ENCODE measurements at places on chromosomes 16 and 17.

DNA sequence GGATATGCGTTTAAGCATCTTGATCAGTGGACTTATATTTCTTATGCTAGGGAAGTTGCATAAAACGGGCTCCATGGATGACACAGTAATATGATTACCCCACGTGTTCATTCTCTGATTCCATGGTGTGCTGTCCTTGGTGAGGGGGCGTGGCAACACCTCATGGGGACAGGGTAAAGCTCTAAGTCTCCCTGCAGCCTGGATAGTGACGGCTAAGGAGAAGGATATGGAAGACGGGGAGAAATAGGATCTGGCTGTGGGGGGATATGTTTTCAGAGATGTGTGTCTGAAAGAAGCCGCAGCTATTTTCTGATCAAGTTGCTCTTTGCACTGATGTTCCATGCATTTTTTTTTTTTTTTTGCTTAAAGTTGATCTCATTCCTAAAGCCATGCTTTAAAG lies 84.3 kb downstream of the MARCHF10 start:
- DNase-seq, result no peak

- DNase-seq, result no peak
These were observed 183.5 kb downstream of the SEC14L1 start for GRCh38 chr17:77324227-77324626.

DNA sequence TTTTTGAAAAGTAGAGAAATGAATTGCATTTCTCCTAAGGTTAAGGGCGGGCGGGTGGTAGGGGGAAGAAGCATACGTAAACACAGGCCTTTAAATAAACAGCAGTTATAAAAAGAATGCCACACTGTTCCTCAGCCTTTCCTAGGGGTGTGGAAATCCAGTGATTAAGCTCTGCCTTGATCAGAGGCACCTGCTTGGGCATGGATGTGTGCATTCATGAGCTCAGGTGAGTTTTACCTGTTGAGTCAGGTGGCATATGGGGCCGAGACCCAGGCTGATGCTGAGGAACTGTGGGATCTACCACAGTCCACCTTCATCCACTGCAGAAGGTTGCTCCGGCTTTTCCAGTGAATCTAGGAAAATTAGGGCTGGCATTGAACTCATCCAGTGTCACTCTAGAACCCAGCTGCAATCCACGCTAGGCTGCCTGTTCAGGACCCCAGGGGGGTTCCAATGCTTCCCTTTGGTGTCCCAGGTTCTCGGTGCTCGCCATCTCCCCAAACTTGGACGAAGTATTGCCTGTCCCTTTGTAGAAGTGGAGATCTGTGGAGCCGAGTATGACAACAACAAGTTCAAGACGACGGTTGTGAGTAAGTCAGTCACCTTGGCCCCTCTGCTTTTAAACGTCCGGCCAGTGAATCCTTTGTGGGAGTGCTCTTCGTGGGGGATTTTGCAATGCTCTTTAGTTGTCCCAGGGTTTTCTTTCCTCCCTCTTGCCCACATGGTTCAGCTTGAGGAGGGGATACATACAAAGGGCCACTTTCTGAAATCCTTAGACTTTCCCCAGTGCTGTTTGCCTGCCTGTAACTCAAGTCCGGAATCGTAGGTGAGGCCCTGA lies 72.7 kb downstream of the SDR42E1 start:
- DNase-seq, result no peak

DNA sequence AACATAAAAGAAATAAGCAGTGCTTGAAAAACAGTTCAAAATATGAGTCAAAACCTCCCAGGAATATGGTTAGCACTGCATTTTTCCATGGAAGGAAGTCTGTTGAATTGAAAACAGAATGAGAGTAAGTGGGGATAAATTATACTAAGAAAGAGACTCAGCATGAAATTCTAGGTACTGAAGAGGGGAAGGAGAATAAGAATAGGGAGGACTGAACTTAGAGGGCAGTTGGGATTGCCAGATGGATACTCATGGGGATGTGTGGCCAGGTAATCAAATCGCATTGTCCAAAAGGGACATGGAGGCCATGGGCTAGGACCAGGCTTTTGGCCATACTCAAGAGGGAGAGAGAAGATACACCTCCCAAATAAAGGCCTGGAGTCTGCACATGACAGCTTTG lies 247.9 kb downstream of the CDH13 start:
- no peak for DNase-seq

GRCh38 chr16:17914168-17914567 lies 422.4 kb downstream of the NPIPA8 start:
- no peak for DNase-seq

GRCh38 chr17:60665602-60666001 lies 12.0 kb upstream of the BCAS3 start:
- DNase-seq, result no peak

- no peak for DNase-seq
These were observed 16.7 kb upstream of the MTMR4 start for GRCh38 chr17:58531122-58531521.

GRCh38 chr16:68715471-68715870 lies 21.6 kb upstream of the CDH1 start:
- DNase-seq, result no peak

- no peak for DNase-seq
These were observed 20.1 kb upstream of the ALDH3A1 start for GRCh38 chr17:19768046-19768782.

DNA sequence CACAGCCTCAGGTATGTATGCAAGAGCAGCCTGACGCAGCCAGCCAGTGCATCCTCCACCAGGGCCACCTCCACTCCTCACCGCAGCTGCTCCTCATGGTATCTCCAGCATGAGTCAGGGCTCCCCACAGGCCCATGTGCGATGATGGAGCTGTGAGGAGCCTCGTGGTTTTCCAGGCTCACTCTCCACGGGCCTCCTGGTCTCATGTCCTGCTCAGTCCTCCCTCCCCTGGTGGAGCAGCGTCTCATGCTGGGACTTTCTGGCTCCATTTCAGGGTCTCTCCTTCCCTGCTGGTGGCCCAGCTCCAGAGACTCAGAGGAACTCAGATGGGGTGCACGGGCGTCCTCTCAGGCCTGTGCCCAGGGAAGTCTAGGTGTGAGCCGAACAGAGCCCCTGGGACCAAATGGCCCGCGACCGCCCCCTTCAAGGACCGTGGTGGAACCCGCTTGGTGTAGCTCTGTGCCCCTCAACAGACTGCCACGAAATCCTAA lies 70.4 kb downstream of the METRNL start:
- no peak for DNase-seq

GRCh38 chr17:8056976-8057625 lies 18.2 kb downstream of the ALOX15B start:
- no peak for DNase-seq

- DNase-seq, result peak; percentile 88
These were observed 24.2 kb downstream of the KLHL36 start for GRCh38 chr16:84672276-84673202.

DNA sequence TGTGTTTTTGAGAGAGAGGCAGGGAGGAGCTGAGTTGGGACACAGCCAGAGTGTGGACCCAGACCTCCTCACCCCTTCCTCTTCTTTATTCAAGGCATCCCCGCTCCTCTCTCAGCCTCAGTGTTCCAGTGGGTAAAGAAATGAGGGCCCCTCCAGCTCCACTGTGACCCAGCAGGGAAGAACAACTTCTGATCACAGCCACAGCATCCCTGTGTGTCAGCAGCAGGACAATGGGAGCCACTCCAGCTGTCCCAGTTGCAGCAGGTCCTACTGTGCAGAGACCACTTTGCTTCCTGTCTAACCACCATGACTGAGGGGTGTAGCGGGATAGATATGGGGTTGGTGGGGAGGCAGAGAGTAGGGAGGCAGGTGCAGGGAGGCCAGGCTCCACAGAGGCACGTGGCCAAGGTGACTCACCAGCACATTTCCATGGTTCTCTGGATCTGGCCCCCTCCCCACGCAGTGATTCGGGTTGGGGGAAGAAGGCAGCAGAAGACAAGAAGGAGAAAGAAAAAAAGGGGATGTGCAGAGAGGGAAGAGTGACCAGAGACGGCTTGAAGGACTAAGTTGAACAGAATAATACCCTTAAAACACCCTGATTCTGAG lies 24.5 kb downstream of the PIK3R5 start:
- peak; percentile 59 for DNase-seq

DNA sequence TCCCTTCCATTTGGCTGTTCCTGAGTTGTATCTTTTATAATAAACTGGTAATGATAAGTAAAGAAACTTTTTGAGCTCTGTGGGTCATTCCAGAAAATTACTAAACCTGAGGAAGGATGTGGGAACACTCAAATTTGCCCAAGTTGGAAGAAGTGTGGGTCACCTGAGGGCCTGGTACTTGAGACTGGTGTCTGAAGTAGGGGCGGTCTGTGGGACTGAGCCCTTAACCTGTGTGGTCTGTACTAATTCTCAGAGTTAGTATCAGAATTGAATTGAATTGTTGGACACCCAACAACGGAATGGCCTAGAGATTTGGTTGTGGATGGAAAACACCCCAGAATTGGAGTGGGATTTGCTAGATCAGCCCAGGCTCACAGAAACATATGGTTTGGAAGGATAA lies 43.1 kb downstream of the IKZF3 start:
- no peak for DNase-seq

DNA sequence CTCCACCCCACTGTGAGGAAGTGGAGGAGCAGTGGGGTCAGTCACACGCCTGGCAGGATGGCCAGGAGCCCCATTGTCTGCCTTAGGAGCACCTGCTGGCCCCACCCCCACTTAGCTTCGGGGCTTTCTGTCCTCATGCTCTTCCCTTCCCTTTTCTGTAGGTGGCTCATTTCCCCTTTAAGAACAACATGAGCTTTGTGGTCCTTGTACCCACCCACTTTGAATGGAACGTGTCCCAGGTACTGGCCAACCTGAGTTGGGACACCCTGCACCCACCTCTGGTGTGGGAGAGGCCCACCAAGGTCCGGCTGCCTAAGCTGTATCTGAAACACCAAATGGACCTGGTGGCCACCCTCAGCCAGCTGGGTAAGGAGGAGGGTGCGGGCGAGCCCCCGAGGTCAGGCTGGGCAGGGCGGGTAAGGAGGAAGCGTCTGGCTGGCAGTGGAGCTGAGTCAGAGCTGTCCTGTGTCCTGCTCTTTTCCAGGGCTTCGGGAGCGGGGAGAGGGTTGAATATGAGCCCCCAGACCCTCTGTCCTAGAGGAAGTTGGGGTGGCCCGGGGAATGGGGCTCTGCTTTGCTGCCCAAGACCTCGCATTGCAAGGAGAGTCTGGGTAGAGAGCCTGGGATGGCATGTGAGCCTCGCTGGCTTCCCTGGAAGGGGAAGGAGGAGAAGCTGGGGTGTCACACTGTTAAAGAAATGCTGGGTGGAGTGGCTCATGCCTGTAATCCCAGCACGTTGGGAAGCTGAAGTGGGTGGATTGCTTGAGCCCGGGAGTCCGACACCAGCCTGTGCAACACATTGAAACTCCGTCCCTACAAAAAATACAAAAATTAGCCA lies 9.2 kb upstream of the SERPINF1 start:
- DNase-seq, result no peak

GRCh38 chr17:8123695-8124349 lies at the start of gene HES7:
TSS of gene HES7 (minus strand) at chr17:8124106. CDS start at chr17:8124084, 22 bp downstream.
- no peak for DNase-seq

GRCh38 chr16:19479302-19479721 lies 42.6 kb downstream of the GDE1 start:
- DNase-seq, result no peak
